ENCODE measurements at places on chromosomes 1 and 21. TPM values are rescaled to one million over a fixed set of nuclear protein-coding genes. Genes with fewer than 3 reads are reported as not detected.

Gene A3GALT2
- not detected for total RNA-seq

DNA sequence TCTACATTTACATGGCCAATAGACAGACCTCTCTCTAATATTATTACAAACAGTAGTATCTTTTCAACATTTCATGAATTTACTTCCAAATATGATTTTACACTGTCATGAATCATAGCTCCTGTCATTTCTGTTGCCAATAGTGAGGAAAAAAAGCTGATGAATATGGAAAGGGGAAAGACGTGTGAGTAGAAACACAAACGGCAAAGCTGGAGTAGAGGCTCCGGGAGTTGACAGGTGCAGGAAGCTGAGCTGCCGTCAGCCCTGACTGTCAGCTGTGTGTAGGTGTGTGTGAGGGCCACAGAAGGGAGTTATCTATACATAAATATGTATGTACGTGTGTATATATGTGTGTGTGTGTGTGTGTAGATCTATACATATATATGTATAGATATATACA lies 416.9 kb downstream of the ZP4 start:
- DNase-seq = no peak

- no peak for DNase-seq
Measured at GRCh38 chr21:38785483-38785882, 20.2 kb upstream of the ETS2 start.

- DNase-seq = no peak
Measured at GRCh38 chr1:218468711-218469110, 123.6 kb downstream of the TGFB2 start.

GRCh38 chr1:62100442-62100841 lies 94.2 kb upstream of the L1TD1 start:
- DNase-seq = no peak

GRCh38 chr1:9362488-9362887 lies 69.8 kb downstream of the SPSB1 start:
- no peak for DNase-seq

Gene MPZ
- 3.0 TPM for total RNA-seq

All from activated CD4-positive, alpha-beta T cell treated with anti-CD3 and anti-CD28 coated beads, Interleukin-2, amount 10 ng/mL, durations not matched to agents 24 days and 14 days (primary cell).